ENCODE measurements at places on chromosomes 12 and 14.

GRCh38 chr14:76136476-76137110, 15.1 kb upstream of the GPATCH2L start:
- no peak for DNase-seq

GRCh38 chr14:77097006-77097699, 905 bp upstream of the CIPC start:
- DNase-seq, result no peak

DNA sequence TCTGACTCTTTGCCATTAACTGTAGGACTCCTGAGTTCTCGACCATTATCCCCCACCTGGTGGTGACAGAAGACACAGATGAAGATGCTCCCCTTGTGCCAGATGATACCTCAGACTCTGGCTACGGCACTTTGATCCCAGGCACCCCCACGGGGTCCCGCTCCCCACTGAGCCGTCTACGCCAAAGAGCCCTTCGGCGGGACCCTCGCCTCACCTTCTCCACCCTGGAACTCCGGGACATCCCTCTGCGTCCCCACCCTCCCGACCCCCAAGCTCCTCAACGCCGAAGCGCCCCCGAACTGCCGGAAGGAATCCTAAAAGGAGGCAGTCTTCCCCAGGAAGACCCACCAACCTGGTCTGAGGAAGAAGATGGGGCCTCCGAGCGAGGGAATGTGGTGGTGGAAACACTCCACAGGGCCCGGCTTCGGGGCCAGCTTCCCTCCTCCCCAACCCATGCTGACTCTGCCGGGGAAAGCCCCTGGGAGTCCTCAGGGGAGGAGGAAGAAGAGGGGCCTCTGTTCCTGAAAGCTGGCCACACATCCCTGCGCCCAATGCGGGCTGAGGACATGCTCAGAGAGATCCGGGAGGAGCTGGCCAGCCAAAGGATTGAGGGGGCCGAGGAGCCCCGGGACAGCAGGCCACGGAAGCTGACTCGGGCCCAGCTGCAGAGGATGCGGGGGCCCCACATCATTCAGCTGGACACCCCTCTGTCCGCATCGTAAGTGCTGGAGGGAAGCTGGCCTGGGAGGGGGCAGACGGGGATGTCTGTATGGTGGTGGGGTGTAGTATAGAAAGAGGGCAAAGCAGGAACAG, 14.4 kb downstream of the TNFRSF1A start:
- no peak for DNase-seq

GRCh38 chr14:94345344-94346064, 22.4 kb upstream of the SERPINA6 start:
- DNase-seq, result no peak

DNA sequence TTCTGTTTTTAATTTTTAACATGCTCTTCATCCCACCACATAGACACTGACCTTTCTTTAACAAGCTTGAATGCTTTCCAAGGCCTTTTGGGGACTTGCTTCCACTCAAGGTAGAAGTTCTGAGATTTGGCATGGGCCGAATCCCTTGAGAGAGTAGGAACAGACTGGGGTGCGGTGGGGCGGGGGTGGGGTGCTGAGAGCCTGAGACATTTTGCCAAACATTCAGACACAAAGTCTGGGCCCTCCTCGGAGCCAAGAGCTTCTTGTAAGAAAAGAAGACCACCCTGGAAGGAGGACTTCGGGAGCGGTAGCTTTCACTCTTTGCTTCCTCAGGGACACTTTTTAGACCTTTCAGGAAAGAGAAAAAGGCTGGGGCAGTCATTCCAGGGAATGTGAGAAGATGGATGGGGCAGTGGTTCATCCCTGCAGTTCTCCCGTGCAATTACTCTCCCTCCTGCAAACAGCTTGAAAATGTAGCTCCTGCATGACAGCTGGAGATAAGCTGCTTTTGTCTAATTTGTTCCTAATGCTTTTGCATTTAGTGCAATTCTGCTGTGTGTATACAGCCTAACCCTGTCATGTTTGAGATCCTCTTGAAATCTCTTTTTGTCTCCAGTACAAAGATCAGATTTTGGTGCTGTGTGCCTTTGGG, 16.3 kb upstream of the MYO1H start:
- DNase-seq, result no peak

- no peak for DNase-seq
Observed at GRCh38 chr14:104364830-104365229, 214.7 kb upstream of the C14orf180 start.

- no peak for DNase-seq
Observed at GRCh38 chr12:47801170-47801903, 18.4 kb downstream of the HDAC7 start.

DNA sequence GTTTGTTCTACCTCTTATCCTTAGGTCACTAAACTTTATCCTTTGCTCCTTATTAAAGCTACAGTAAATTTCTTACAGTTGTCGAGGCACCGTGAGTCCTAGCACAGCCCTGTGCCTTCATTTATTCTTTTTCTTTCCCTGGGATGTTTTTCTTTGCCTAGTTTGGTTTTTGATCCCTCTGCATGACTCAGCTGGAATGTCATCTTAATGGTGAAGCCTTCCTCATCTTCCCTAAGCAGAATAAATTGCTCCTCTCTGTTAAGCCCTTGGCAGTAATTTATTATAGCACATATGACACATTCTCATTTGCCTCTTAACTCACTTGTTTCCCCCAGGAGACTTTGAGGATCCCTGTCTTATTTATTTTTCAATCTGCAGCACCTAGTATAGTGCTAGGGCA, 16.6 kb downstream of the ACTR10 start:
- no peak for DNase-seq

DNA sequence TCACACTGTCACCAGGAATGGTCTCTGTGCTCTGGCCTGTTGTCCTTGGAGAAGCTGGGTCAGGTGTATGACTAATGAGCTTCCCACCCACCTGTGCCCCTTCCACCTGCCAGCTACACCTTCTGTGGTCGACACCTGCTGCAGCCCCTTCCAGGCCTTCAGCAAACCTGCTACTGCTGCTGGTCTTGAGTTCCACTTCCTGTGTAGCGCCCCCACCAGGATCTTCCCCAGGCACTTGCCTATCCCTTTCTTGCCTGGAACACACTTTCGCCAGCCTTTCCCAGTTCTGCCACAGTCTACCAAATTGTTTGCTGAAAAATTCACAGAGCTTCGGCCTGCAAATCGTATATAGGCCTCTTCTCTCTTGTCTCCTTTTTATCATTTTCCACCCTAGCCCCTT, 75.3 kb downstream of the CRACR2A start:
- no peak for DNase-seq

- no peak for DNase-seq
Observed at GRCh38 chr12:98856897-98857540, 211.9 kb downstream of the APAF1 start.

DNA sequence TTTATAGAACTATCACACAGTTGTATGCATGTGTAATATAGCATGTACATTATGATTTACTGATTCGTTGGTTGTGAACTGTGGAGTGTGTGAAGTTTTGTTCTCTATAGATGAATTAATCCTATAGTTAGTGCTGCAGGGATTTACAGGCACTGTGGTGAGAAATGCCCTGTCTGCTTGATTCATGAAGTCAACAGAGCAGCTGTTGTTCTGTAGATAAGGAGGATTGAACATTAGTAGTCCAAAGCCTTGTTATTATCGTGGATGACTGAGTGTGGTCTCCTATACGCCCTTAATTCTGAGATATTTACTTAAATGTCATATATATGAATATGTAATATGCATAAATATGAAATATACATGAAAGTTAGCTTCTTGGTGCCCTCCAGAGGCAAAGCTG, 98.3 kb downstream of the DNAH10 start:
- DNase-seq, result no peak

GRCh38 chr14:101456246-101457175, 104.8 kb upstream of the DIO3 start:
- DNase-seq, result no peak

DNA sequence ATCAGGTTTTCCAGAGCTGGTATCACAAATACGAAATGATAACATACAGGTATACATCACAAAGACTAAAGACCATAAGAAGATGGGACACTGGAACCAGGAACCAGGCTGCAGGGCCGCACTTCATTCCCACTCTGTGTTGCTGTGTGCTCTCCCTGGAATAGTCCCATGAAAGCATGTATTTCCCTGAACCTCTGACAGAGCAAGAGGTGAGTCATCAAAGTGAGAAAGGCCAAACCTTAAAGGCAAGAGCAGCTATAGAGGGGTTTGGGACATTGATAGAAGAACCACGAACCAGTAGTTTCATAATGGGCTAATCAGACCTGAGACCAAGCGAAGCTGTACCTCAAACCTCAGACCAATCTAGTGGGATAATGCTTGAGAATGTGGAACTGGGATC, 283.0 kb upstream of the PRKD1 start:
- DNase-seq, result no peak

GRCh38 chr12:118372541-118373495, at the start of gene TAOK3:
TSS of gene TAOK3 (minus strand) at chr12:118372907. CDS start at chr12:118255567, 117,340 bp downstream.
- peak; percentile 98 for DNase-seq

DNA sequence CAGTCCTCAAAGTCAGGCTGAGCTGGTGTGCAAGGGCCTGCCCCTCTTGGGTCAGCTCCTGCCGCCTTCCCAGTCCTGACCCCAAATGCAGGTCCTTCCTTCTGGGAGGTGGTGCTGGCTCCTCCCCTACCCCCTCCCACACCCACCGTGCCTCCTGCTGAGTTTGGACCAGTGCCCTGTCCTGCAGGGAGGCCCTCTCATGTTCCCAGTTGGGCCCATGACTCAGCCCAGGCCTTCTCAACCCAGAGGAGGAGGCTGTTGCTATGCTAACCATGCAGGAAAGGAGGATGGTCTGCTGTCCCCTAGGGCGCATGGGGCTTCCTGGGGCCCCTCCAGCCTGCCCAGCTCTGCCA, 4.4 kb downstream of the ZBTB42 start:
- no peak for DNase-seq

- no peak for DNase-seq
Observed at GRCh38 chr14:54535126-54535525, 25.4 kb downstream of the CGRRF1 start.

- DNase-seq, result peak; percentile 36
Observed at GRCh38 chr14:51996148-51996746, 6.9 kb downstream of the RTRAF start.

GRCh38 chr12:92478692-92479091, 224.1 kb upstream of the PLEKHG7 start:
- no peak for DNase-seq

- no peak for DNase-seq
Observed at GRCh38 chr12:90677552-90677951, 277.4 kb downstream of the CCER1 start.

DNA sequence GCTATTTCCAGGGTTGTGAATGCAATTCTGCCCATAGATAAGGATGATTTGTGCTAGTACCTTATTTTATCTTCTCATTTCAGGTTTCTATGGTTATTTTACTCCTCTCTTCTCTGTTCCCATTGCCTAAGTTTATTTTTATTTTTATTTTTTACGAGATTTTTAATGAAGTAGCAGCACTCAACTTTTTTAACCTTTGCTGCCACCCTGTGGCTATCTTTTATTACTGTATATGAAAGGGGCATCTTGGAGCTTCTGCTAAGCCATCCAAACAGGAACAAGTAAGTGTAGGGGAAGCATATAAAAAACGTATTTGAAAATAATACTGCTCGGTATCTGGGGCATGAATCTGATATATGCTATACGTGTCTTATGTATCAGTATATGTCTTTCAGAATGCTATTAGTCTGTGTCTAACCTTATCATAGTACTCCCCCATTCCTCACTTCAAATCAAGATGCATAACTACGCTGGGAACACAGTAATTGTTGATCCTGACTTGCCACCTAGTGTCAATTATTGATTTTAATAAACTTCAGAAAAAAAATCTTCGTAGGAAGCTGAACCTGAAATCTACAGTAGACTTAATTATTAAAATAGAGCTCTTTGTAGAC, 60.3 kb downstream of the KLRG1 start:
- peak; percentile 53 for DNase-seq

GRCh38 chr14:76564471-76565422, 188.8 kb downstream of the ESRRB start:
- no peak for DNase-seq

DNA sequence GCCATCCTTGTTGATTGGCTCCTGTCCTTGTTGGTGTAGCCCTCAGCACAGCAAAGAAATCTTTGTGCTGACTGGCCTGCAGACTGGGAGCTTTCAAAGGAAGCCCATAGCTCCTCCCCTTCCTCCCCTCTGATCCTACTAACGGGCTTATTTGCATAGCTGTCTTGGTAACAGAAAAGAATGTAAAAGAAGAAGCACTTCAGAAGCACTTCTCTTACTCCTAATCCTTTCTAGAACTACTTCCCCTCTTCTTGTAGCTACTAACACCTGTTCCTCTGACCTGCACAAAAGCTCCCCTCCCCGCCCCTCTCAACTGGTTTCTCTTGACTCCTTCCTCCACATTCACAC, 14.3 kb upstream of the RIC8B start:
- DNase-seq, result peak; percentile 61

GRCh38 chr14:61965030-61965745, 203.0 kb downstream of the SNAPC1 start:
- DNase-seq, result no peak

DNA sequence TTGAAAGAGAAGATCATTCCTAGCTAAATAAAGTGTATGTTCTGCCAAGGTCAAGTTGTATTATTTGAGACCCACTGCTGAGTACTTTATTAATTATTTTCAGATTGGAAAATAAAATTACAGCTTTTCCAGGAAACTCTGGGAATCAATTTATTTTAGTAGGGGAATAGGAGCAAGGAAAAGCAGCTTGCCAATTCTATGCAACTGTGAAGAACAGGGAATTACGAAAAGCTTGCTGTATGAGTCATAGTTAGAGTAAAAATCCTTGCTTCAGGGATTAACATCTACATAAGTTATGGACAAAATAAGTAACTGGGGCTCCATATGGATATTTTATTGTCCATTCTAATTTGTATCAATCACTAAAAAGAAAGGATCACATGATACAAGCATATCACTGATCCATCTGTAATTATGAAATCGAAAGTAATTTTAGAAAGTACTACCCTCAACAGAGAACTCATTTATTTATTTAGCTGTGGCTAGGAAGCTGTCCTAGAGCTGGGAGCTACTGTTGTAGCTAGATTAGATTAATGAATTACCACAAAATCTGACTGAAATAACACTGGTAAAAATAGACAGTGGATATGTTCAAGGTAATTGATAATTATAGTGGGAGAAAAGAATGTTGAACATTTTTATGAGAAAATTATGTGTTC, 303.5 kb upstream of the NPAS3 start:
- DNase-seq, result no peak

DNA sequence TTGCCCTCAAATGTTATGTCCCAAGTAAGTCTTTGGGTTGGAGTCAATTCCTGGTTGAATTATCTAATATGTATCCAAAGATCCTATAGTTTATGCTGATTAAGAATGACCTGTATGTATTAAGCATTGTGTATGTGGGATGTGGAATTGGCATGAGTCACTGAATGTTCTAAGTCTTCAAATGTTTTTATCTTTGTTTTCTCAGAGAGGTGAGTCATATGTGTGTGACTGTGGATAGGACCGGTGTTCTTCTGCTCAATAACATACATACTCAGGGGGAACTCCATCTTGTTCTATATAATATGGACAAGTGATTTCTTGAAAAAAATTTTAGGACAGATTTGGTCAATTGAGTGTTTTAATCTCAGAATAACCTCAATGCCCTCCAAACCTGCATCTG, 57.9 kb downstream of the NAV3 start:
- DNase-seq, result no peak

All from CD4-positive, alpha-beta T cell treated with Interleukin-6 at 100 ng/mL for 8 hours (primary cell).